ENCODE measurements at places on chromosomes 2 and 18.

GRCh38 chr2:135980434-135981079, 4.9 kb downstream of the DARS1 start:
- no peak for DNase-seq

GRCh38 chr18:8849696-8850095, 144.3 kb downstream of the MTCL1 start:
- DNase-seq, result no peak

GRCh38 chr2:52312486-52312885, 1280.6 kb upstream of the NRXN1 start:
- DNase-seq, result no peak

DNA sequence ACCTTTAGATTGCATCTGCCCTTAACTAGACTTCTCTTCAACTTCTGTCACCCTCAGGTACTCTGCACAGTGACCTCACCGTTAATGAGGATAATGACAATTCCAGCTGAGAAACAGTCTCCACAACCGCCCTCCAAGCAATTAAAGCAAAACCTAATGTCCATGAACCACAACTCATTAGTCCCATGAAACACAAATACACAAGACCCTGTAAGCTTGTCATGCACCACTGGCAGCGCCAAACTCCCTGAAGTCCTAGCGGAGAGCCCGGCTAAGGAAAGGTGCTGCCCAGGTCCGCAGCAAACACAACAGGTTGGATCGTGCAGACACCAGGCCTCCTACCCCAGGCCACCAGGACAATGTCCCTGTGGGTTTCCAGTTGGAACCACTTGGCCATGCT, 7.4 kb downstream of the SMAD7 start:
- DNase-seq, result peak; percentile 96

GRCh38 chr2:74441690-74442482, at the start of gene RTKN:
Gene RTKN (minus strand): TSS chr2:74441937. CDS start chr2:74441816, 121 bp downstream.
- DNase-seq, result peak; percentile 70

DNA sequence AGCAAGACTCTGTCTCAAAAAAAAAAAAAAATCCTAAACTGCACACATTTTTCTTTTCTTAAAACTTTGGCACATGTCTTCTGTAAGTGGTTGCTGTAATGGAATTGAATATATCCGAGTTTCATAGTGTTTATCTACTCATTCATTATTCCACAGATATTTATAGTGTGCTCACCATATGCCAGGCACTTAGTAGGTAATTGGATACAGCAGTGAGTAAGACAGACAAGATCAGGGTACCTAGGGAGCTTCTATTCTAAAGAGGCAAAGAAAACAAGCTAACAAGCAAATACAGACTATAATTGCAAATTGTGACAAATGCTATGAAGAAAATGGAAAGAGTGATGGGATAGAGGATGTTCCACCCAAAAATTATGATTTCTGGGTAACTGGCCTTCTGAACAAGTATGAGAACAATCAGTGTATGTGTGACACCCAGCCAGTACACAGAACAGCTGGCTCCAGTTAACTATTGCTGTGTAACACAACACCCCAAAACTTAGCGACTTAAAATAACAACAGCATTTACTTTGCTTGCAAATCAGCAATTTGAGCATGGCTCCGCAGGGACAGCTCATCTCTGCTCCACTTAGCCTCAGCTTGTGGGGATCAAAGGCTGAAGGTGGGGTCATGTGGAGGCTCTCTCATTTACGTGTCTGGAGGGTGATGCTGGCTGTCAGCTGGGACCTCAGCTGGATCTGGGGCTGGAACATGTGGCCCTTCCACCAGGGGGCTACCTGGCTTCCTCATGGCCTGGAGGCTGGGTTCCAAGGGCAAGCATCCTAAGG, 224.9 kb downstream of the INSIG2 start:
- peak; percentile 60 for DNase-seq

DNA sequence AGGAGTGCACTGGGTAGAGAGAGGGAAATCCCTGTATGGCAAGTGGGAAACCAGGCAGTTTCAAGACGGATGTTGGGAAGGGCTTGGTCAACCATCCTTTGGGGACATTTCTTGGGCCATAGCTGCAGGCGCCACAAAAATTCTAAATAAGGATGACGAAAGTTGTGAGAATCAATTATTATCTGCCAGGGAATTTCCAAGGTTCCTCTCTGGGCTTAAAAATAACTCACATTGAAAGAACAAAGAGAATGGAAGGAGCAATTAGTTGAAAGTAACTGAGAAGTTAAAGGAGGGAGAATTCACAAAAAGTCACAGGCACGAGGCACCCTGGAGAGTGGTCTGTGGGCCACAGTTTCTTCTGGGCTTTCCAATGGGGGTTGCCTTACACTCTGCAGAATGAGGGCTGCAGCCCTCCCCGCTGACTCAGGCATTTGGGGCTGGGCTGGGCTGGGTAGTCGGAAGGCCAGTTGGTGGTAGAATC, 195.7 kb downstream of the SMAD7 start:
- DNase-seq, result no peak

GRCh38 chr2:46985512-46985911, 69.9 kb upstream of the MCFD2 start:
- no peak for DNase-seq

- DNase-seq, result peak; percentile 1
Measured at GRCh38 chr2:63950414-63950813, 68.8 kb downstream of the VPS54 start.

DNA sequence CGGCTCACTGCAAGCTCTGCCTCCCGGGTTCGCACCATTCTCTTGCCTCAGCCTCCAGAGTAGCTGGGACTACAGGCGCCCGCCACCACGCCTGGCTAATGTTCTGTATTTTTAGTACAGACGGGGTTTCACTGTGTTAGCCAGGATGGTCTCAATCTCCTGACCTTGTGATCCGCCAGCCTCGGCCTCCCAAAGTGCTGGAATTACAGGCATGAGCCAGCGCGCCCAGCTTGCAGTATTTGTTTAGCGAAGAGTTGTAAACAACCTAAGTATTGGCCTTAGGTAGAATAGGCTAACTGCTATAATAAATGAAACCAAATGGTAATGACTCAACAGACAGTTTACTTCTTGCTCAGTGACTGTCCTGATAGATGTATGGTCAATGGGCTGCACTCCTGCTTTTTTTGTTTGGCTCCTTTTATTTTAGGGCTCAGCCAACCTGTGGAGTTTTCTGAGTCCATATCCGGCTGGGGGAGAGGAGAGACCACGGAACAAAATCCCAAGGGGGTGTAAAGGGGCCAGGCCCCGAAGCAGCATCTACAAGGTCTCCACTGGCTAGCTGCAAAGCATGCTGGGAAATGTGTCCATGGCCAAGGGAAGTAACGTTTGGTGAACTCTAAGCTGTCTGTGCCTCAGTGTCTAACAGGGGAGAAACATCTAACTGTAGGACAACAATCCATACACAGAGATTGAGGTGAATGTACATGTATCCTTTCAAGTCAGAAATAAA, 841.0 kb upstream of the ID2 start:
- no peak for DNase-seq

GRCh38 chr2:156300337-156300736, 32.2 kb downstream of the NR4A2 start:
- peak; percentile 59 for DNase-seq

DNA sequence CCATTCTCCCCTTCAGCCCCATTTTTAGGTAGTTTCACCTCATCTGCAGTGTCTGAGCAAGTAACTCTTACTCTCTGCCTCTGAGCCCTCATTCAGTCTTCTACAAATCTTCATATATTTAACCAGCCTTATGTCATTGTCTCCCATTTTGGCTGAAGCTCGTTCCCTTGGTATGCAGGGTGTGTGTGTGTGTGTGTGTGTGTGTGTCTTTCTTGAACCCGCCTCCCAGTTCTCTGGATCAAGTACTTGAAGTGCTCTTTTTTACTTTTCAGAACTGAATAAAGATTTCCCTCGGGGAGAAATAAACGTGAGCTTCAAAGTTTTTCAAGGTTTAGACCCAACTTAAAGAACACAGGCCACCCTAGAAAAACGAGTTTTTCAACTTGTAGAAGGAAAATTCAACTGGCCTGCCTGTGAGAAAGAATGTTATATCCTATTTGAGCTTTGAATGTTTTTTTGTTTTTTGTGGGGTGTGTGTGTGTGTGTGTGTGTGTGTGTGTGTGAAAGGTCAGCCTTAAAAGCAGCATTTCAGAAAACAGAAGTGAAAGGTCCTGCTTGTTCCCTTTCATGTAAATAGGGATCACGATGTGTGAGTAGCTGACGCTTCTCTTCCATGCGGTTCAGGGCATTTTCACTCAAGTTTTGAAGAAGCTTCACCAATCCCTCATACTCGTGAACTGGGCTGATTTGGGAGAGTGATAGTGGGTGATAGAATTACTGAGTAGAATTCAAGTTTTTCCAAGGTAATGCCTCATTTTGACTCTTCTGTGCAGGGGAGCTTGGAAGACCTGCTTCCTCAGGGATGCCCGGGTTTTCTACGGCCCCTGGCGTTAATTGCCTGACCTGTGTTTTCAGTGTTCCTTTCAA, 50.6 kb upstream of the EML6 start:
- no peak for DNase-seq

DNA sequence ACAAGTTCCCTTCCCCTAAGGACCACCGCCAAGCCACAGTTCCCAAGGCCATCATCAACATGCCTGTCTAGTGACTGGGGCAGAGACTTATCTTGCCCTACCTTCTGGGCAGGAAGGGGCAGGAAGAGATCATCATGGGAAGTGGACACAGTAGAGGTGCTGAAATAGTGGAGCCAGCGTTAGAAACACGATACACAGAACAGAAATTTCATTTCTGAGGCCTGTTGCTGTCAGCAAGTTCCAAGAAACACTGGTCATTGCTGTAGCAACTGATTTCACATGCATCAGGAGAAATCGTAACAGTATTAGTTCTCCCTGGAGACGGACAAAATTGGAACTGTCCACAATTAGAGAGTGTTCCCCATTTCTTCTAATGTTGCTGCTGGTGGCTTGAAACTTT, 83.0 kb downstream of the COLEC12 start:
- no peak for DNase-seq

DNA sequence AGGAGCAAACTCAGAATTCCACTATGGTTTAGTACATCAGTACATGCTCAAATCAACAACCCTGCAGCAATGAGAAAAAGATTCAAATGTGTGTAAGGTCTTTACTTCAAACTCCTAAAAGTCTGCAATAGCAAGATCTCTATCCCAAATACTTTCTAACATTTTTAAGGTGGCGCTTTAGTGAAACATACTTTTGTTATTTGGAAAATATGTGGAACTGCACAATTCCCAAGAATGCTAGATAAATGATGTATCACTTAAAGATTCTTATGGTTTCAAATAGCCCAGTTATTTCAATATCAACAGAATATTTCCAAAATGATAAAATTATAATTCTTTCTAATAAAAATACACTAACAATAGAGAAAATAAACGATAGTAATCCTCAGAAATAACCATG, 227.6 kb upstream of the SMAD7 start:
- no peak for DNase-seq

GRCh38 chr2:70896765-70897202, 38.9 kb upstream of the ATP6V1B1 start:
- DNase-seq, result no peak

All from NCI-H69 (cell line).